ENCODE measurements at places on chromosomes 12 and 14.

- no peak for DNase-seq
Measured at GRCh38 chr12:5568325-5568981, 136.5 kb downstream of the NTF3 start.

DNA sequence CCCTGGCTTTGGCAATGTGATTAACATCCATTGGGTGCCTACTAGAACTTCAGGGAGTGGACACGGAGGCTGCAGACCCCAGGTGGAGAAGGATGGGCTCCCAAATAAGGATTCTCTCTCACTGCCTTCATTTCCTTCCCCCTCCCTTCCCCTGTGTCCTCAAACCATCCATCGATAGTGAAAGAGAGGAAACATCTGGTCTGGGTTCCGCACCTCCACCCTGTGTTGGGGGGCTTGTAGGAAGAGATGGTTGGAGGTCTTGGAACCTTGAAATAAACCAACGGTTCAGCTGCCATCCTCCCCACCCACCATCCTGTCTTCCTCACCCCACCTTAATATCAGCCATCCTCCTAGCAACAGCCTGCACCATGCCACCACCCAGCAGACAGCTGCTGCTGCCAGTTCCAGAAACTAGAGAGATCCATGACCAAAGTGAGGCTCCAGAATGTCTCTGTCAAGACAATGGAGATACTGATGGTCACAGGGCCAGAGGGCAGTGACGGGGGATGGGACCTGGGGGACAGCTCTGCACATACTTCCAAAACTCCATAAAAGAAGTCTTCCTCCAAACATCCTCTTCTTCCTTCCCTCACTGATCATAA, 153.1 kb upstream of the CCND2 start:
- DNase-seq, result no peak

DNA sequence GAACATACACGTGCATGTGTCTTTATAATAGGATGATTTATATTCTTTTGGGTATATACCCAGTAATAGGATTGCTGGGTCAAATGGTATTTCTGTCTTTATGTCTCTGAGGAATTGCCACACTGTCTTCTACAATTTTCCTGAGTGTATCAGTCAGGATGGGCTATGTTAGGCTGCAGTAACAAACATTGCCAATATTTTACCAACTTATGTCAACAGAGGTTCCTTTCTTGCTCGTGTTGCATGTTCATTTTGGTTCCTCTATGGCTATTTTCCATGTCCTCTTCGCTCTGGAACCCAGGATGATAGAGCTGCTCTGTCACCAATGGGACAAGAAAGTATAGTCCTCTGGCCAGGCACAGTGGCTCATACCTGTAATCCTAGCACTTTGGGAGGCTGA, 86.7 kb downstream of the ZNF664 start:
- DNase-seq, result no peak

DNA sequence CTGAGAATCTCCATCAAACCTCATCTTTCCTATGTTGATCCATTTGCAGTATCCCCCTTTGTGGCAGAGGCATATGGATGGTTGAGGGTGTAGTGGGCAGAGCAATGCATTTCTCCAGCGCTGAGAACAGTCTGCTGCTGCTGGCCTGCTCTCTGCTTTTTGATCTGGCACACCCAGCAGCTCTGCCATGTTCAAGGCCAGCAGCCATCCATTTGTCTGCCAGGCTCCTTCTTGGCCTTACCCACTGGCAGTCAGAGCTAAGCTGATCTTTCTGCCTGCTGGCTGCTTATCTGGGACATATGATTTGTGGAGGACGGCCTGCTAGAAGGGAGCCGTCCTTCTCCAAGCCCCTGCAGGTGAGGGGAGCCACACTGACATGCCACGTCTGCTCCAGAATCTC, 17.0 kb downstream of the NPC2 start:
- DNase-seq, result no peak

DNA sequence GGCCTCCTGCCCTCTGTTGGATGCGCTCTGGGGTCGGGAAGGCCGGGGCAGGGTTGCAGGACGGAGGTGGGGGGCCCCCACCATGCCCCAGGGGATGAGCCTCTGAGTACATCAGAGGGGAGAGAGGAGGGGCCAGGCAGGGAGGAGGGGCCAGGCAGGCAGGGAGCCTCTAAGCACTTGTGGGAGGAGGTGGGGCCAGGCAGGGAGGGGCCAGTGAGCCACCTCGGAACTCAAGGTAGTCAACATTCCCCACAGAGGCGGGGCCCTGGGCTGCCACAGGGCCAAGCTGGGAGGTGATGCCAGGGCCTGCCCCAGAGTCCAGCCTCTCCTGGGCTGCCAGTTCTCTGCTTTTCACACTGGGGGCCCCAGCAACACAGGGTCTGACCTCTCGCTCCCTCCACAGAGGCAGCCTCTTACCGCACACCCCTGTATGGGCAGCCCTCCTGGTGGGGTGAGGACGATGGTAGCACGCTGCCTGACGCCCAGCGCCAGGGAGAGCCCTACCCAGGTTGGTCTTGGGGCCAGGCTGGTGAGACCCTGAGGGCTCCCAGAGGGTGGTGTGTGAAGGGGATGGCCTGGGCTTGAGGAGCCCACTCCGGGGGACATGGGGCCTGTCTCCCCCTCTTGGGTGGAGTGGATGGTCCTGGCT, 17.4 kb downstream of the CEP170B start:
- no peak for DNase-seq

- DNase-seq, result peak; percentile 48
Measured at GRCh38 chr12:29032446-29032845, 116.6 kb upstream of the FAR2 start.

DNA sequence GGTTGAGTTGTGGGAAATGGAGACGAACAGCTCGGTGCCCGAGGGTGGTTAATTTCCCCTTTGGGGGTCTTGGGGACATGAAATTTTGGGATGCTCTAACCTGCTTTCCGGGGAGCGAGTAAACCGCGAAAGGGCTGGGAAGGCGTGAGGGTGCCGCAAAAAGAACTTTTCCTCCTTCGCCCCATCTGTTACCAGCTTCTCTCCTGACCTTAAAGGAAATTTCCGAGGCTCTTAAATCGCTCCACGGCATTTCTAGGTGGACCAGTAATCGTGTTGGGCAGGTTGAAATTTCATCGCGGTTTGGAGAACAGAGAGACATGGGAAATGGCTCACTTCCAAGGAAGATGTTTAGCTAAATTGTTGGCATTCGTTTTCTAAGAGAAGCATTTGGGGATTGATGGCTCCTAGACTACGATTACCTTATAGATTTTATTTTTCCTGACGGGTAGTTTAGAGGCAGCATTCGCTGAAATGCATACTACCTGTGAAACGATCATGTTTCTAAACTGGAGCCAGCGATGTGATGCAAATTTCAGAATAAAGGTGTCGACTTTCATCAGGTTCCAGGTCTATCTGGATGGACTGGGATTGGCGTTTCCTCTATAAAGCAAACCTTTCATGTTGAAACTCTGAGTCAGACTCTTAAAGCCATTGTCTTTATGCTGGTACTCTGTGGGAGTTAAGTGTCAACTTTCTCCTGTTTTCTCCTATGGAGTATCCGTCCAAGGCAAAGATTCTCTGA, 414.5 kb downstream of the PCNX1 start:
- DNase-seq, result peak; percentile 64

GRCh38 chr12:131075194-131075593, 121.5 kb downstream of the ADGRD1 start:
- no peak for DNase-seq

GRCh38 chr12:30796313-30796780, 41.6 kb upstream of the CAPRIN2 start:
- DNase-seq, result peak; percentile 46

DNA sequence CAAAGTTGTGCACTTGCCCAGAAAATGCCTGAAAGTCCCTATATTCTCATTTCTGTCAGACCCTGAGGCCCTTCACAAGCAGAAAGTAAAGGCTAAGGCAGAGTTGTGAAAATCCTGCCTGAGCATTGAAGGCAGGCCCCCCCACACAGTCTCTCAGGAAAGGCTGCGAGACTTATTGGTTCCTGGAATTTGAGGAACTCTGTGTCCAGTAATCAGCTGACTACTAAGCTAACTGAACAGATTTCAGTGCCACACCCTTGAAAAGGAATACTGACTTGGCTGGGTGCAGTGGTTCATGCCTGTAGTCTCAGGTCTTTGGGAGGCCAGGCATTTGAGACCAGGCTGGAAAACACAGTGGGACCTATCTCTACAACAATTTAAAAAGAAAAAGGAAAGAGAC, 21.1 kb upstream of the PPP2R5E start:
- DNase-seq, result peak; percentile 20

DNA sequence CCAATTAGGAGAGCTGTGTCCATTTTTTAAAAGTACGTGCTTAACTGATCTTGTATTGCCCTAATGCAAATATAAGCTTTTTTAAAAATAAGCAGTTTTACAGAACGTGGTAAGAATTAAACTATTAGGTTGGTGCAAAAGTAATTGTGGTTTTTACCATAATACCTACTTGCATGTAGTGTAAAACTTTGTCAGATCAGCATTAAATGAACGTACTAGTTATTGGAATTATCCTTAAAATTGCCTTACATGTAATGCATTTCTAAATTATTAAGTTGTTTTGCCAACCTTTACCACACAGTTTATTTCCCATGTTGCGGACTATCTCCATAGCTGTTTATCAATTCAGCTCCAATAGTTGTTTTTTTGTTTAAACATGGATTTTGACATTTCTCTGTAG, 10.9 kb downstream of the CAND1 start:
- DNase-seq, result no peak

GRCh38 chr12:98750511-98750910, 105.4 kb downstream of the APAF1 start:
- peak; percentile 34 for DNase-seq

GRCh38 chr12:79016181-79016580, 151.6 kb downstream of the SYT1 start:
- no peak for DNase-seq

DNA sequence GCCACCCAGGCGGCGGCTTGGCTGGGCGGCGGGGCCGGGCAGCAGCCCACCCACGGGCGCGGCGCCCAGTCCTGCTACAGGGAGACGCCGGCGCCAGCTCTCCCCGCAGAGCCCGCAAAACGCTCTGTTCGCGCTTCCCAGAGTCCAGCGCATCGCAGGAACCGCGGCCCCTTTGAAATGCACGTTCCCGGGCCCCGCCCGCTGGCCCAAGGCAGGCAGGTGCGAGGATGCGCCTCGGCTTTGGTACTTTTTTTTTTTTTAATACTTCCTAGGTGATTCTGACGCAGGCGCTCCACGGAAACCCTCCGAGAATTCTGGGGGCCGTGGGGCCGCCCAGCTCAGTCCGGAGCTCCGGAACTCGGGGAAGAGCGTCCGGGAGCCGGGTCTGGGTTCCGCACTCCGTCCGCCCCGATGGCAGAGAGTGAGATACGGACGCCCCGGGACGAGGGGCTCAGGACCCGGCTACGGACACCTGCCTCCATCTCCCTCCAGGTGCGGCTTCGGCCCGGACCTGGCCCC, 483 bp downstream of the POC1B start:
- no peak for DNase-seq

- DNase-seq, result no peak
Measured at GRCh38 chr12:6316921-6317692, 6.6 kb downstream of the PLEKHG6 start.

GRCh38 chr12:129558036-129558435, 345.8 kb downstream of the TMEM132D start:
- DNase-seq, result no peak

DNA sequence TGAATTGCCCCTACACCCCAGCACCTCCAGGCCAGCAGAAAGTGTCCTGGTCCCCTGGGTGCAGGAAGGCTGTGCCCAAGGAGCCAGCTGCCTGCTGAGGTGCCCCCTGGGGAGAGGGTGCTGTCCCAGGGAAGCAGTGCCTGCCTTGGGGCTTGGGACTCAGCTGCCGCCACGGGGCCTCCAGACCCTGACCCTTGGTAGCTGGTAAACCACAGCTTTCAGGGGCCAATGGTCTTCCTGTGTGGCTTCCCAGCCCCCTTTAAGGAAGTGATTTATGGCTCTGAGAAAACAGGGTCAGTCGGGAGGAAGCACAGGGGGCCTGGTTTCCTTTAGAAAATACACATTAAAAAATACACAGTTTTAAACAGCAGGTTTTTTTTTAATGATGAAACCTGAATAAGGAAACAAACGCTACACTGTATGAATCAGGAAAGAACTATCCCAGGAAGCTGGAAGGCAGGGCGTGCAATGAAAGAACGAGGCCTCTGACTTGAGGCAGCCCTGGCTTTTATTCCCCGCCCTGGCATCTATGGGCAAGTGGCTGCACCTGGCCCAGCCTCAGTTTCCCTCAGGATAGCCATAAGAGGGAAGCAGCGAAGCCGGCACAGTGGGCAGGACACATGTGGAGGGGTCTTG, 40.6 kb upstream of the EML1 start:
- DNase-seq, result peak; percentile 72

DNA sequence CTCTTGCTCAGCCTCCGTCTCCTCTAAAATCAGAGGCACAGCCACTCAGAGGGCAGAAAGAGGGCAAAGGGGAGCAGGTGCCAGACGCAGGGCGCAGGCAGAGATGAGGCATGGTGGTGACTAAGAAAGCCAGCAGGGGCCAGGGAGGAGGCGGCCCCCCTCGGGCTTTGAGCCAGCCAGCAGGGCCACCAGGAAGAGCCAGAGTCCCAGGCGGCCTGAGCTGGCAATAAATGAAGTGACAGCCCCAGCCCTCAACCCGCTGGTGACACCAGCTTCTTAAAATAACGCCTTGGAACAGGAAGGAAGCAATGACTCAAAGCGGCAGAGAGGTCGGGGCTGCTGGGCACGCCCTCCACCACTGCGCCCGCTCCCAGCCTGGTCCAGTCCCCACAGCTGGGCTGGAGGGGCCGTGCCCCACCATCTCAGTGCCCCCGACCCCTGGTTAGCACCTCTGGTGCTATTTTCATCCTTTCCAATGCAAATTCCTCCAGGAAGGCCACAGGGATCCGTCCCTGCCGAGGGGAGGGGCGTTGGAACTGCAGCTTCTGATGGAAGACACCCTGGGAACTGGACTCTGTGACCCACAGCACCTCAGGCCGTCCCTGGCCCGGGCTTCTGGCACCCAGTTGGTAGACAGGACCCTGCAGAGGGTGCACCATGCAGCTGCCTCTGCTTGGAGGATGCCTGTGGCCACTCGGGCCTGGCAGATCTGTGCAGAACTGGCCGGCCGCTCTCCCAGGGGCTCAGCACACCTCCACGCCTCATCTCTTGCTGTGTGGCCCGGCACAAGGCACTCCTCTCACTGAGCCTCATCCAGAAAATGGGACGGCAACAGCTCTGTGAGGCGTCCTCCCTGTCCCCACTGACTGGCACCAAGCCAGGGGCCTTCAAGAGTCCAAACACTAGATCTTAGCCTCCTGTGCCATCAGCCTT, 113.7 kb downstream of the NCOR2 start:
- peak; percentile 68 for DNase-seq

- no peak for DNase-seq
Measured at GRCh38 chr12:87806310-87806709, 222.9 kb downstream of the C12orf50 start.

- no peak for DNase-seq
Measured at GRCh38 chr14:52876806-52877205, 74.0 kb downstream of the FERMT2 start.

DNA sequence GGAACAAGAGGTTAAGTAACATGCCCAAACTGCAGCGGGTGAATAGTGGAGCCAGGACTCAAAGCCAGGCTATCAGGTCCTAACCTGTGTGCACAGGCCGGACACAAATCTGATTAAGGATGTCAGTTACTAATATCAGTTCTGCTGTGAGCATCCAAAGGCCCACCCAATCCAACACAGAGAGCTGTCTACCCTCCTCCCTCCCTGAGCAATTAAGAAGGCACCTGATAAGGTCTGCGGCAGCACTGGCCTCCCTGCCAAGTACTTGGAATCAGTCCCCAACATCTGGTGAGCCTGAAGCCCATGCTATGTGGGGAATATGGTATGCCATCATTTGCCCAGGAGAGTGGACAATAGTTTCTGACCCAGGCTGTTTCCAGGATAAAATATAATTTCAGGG, 3.9 kb downstream of the HEBP1 start:
- DNase-seq, result no peak
